ENCODE measurements at places on chromosomes 7 and 10. TPM values are rescaled to one million over a fixed set of nuclear protein-coding genes. Genes with fewer than 3 reads are reported as not detected.

- no peak overlapping the region for H3K4me3 ChIP-seq
- no peaks in the 10 kb centered on the region for H3K27me3 ChIP-seq
- no peaks in the 10 kb centered on the region for H3K36me3 ChIP-seq
- no peak overlapping the region for H3K27ac ChIP-seq
- no peaks in the 10 kb centered on the region for H3K4me1 ChIP-seq
These were observed 180.5 kb downstream of the NRP1 start for GRCh38 chr10:33153968-33154327.

Gene MBL2
- not detected for total RNA-seq

- H3K36me3 ChIP-seq = no peaks in the 10 kb centered on the region
- H3K27me3 ChIP-seq = no peaks in the 10 kb centered on the region
- H3K4me3 ChIP-seq = no peak overlapping the region
- no peak overlapping the region for H3K27ac ChIP-seq
- no peaks in the 10 kb centered on the region for H3K4me1 ChIP-seq
- no peak for DNase-seq
These were observed 75.2 kb downstream of the CREB5 start for GRCh38 chr7:28487487-28487886.

DNA sequence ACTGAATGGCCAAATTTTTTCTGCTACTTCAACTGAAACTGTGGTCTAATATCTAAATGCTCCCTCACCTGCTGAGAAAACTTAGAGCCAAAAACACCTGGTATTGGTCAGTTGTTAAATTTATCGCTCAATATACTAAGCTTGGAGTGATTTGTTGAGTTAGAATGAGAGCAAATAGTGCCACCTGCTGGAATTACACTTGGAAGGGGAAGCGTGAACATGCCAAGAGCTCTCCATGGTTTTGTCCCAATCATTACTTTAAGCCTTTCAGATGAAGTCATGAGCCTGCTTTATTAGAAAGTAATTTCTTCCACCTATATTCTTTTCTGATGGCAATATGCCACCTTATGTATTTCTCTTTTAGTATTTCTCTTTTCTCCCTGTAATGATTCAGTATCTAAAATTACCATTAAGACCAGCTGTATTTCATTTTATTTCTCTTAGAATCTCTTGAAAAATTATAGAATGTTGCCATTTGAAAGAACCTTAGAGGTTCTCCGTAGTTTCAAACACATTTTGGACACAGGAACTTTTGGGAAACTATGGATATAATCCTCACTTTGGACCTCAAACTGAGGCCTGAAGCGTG, 447.8 kb upstream of the C7orf33 start:
- DNase-seq = peak; percentile 40
- no peak overlapping the region for H3K4me3 ChIP-seq
- H3K4me1 ChIP-seq = no peaks in the 10 kb centered on the region
- no peak overlapping the region for H3K27ac ChIP-seq
- H3K27me3 ChIP-seq = no peaks in the 10 kb centered on the region

Gene NPTX2
- total RNA-seq = 1.6 TPM

DNA sequence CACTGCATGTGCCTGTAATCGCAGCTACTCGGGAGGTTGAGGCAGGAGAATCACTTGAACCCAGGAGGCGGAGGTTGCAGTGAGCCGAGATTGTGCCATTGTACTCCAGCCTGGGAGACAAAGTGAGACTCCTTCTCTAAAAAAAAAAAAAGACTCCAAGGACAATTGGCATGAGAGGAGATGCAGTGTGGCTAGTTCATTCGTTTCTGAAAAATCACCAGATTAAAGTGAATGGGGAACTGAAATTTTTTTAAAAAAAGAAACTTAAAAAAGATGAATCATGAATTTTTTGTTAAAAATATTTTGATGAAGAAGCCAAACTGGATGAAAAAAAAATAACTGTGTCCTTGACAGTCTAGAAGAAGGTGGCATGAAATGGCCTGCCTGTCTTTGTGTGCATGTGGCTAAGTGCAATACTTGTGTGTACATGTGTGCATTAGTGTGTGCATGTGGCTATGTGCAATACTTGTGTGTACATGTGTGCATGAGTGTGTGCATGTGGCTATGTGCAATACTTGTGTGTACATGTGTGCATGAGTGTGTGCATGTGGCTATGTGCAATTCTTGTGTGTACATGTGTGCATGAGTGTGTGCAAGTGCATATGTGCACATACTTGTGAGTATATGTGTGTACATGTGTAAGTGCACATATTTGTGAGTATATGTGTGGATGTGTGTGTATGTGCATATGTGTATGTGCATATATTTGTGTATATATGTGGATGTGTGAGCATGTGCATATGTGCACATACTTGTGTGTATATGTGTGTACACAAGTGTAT, 391.7 kb upstream of the KLF6 start:
- H3K4me1 ChIP-seq = no peaks in the 10 kb centered on the region
- H3K36me3 ChIP-seq = no peaks in the 10 kb centered on the region
- no peak for DNase-seq
- no peaks in the 10 kb centered on the region for H3K27me3 ChIP-seq
- H3K27ac ChIP-seq = no peak overlapping the region

GRCh38 chr10:130895161-130895560, 416.4 kb downstream of the TCERG1L start:
- DNase-seq = no peak
- H3K36me3 ChIP-seq = no peaks in the 10 kb centered on the region
- no peaks in the 10 kb centered on the region for H3K4me1 ChIP-seq
- no peak overlapping the region for H3K4me3 ChIP-seq
- no peak overlapping the region for H3K27ac ChIP-seq

Gene NOS3
- total RNA-seq = 4.0 TPM

Gene ANKRD30A
- total RNA-seq = not detected

DNA sequence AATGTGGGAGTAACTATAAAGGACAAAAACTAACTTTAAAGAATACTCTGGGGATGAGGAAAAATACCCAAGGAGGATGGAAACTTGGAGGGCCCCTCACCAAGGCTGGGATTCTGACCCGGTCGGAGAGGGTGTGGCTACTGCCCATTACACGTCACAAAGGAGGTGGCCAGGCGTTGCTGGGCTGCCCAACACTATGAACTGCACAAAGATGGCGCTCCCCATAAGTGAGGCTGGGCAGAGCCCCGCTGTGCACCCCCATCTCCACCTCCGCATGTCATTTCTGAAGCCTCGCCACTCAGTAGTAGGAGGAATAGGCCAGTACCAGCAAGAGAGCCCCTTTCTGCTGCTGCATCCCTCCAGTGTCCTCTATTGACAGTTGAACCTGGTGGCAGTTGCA, 290.1 kb upstream of the ZNF32 start:
- H3K27me3 ChIP-seq = no peaks in the 10 kb centered on the region
- H3K27ac ChIP-seq = no peak overlapping the region
- no peaks in the 10 kb centered on the region for H3K36me3 ChIP-seq
- DNase-seq = no peak

DNA sequence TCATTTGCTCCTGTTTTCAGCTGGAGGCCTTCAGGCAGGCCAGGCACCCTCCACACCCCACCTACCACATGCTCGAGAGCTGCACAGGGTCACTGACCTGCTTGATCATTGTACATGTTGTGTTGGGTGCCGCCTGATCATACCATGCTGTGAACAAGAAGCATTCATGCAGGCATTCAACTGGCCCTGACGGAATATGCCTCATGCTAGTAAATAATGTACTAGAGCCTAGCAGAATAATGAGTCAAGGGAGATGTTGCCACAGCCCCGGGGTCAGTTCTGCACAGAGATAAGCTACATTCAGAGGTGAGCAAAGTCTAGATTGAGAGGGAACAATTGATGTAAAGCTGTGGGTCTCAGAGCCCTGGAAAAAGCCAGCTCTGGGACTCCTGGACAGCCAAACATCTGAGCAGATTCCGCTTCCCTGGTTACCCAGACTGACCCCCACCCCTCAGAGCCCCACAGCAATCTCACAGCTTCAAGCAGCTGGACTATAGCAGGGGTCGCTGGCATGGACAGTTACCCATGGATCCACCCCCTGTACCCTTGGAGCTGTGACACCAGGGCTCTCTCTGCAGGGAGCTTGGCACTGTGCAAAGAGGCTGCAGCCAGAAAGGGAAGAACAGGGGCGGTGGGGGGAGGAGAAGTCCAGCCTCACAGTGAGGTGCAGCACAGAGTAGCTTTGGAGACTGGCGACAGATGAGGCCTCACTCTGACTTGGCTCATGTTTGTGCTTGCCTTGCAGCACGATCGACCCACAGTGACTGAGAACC, 86.6 kb downstream of the FRMPD2 start:
- H3K36me3 ChIP-seq = no peaks in the 10 kb centered on the region
- H3K4me3 ChIP-seq = no peak overlapping the region
- H3K27me3 ChIP-seq = no peaks in the 10 kb centered on the region

Gene NPSR1
- not detected for total RNA-seq

DNA sequence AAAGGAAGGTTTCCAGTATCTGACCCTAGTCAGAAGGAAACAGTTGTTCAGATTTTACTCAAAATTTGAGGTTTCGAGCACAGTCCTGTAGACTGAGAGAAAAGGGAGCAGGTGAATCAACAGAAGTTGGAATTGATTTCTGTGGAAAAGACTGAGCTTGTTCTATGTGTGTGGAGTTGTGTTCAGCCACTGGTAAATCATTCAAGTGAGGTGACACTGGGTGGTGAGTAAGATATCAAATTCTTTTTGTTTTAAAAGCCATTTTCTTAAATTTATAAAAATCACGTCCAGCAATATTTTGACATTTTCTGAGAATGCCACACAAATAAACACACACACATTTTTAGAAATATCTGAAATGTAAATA, 165.1 kb downstream of the HGF start:
- H3K27ac ChIP-seq = no peak overlapping the region
- H3K36me3 ChIP-seq = no peaks in the 10 kb centered on the region
- H3K27me3 ChIP-seq = no peaks in the 10 kb centered on the region
- no peak for DNase-seq

- no peak overlapping the region for H3K27ac ChIP-seq
- H3K4me1 ChIP-seq = no peaks in the 10 kb centered on the region
- H3K27me3 ChIP-seq = no peaks in the 10 kb centered on the region
- DNase-seq = no peak
- no peak overlapping the region for H3K4me3 ChIP-seq
These were observed 461.0 kb upstream of the NRG3 start for GRCh38 chr10:81414038-81414437.

- H3K27ac ChIP-seq = no peak overlapping the region
- H3K36me3 ChIP-seq = no peaks in the 10 kb centered on the region
- no peak for DNase-seq
- no peak overlapping the region for H3K4me3 ChIP-seq
- H3K4me1 ChIP-seq = no peaks in the 10 kb centered on the region
These were observed 46.5 kb upstream of the C10orf71 start for GRCh38 chr10:49252313-49253034.

- H3K4me3 ChIP-seq = no peak overlapping the region
- H3K4me1 ChIP-seq = no peaks in the 10 kb centered on the region
- no peak for DNase-seq
- H3K27ac ChIP-seq = no peak overlapping the region
- no peaks in the 10 kb centered on the region for H3K27me3 ChIP-seq
These were observed 69.8 kb downstream of the CCDC71L start for GRCh38 chr7:106591146-106591545.

DNA sequence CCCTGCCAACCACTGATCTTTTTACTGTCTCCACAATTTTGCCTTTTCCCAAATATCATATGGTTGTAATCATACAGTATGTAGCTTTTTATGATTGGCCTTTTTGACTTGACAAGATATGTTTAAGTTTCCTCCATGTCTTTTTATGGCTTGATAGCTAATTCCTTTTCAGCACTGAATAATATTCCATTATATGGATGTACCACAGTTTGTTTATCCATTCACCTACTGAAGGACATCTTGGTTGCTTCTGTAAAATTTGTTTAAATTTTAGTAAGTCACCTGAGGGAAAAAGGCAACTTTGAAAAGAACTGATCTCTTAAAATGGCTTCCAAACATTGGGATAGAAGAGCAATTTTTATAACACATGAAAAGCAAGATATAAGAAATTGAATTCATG, 43.5 kb downstream of the ATRNL1 start:
- no peaks in the 10 kb centered on the region for H3K4me1 ChIP-seq
- no peak overlapping the region for H3K27ac ChIP-seq
- DNase-seq = no peak

Gene TRPV5
- not detected for total RNA-seq

GRCh38 chr10:114094795-114095194, 51.1 kb downstream of the ADRB1 start:
- no peaks in the 10 kb centered on the region for H3K27me3 ChIP-seq
- no peak overlapping the region for H3K4me3 ChIP-seq
- H3K4me1 ChIP-seq = no peaks in the 10 kb centered on the region
- no peaks in the 10 kb centered on the region for H3K36me3 ChIP-seq
- DNase-seq = no peak

Gene PDE1C
- 1.2 TPM for total RNA-seq

DNA sequence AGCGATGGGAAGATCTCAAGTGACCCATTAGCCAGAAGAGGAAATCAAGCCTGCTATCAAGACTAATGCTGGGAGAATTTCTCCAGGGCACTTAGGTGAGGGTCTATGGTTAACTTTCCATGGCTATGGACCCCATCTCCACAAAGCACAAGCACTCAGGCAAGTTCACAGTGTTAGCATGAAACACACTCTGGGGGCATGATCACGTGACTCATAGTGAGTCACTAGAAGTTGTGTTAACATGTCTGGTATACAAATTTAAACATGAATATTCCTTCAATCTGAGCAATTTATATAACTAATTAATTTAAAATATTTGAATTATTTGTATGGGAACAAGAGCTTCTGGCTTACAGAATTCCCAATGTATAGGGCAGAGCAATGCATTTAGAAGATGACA, 131.8 kb downstream of the FAM204A start:
- H3K27ac ChIP-seq = no peak overlapping the region
- no peaks in the 10 kb centered on the region for H3K36me3 ChIP-seq
- no peak overlapping the region for H3K4me3 ChIP-seq
- no peaks in the 10 kb centered on the region for H3K27me3 ChIP-seq

Gene SYT15
- total RNA-seq = 0.62 TPM

- DNase-seq = no peak
- no peak overlapping the region for H3K27ac ChIP-seq
- H3K4me1 ChIP-seq = no peaks in the 10 kb centered on the region
- H3K36me3 ChIP-seq = no peaks in the 10 kb centered on the region
These were observed 43.0 kb upstream of the NMT2 start for GRCh38 chr10:15211464-15211979.

GRCh38 chr7:47292832-47293309, 289.0 kb downstream of the TNS3 start:
- H3K4me1 ChIP-seq = no peaks in the 10 kb centered on the region
- H3K27ac ChIP-seq = no peak overlapping the region
- H3K36me3 ChIP-seq = no peaks in the 10 kb centered on the region
- H3K4me3 ChIP-seq = no peak overlapping the region
- no peaks in the 10 kb centered on the region for H3K27me3 ChIP-seq

Gene AKR1C3
- total RNA-seq = 257 TPM

Data from colonic mucosa (tissue), 4 donors.